ENCODE measurements at places on chromosomes 2 and 18.

DNA sequence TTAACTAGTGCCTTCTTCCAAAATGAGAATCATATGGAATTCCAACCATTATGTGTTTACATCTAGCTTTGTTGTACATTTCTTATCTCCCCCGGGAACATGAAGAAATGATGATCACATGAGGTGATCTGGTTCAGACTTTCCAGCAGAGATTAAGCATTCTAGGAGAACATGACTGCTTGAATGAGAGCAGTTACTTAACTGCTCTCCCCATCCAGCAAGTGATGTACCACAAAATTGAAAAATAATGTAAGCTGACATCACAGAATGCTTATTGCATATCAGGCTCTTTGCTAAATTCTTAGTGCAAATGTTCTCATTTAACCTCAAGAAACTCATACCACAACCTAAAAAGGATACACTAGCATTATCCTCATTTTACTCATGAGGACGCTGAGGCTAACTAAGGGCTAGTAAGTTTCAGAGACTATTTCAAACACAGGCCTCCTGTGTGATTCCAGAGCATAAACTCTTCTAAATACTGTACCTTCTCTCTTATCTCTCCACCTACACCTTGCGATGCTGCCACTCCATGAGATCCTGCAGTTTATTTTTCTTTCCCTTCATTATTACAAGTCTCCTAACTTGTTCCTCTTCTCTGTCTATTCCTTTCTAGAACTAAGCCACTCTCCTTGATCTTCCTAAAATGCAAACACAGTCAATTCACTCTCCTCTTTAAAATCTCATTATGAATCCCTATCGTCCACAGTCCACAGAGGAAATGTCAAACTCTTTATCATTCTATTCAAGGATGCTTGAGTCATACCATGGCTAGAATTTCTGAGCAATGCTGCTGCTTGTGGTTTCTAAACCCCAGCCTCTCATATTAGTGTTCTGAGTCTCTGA is 1224.8 kb upstream of the ZEB2 start:
- DNase-seq, result no peak

GRCh38 chr18:36539674-36540231 is 242.2 kb downstream of the FHOD3 start:
- no peak for DNase-seq

- DNase-seq, result no peak
Observed at GRCh38 chr2:42756966-42757513, 6.9 kb downstream of the OXER1 start.

- no peak for DNase-seq
Observed at GRCh38 chr18:46899274-46899948, 17.9 kb downstream of the PIAS2 start.

GRCh38 chr2:6863792-6864191 is 1.9 kb downstream of the CMPK2 start:
- DNase-seq, result no peak

DNA sequence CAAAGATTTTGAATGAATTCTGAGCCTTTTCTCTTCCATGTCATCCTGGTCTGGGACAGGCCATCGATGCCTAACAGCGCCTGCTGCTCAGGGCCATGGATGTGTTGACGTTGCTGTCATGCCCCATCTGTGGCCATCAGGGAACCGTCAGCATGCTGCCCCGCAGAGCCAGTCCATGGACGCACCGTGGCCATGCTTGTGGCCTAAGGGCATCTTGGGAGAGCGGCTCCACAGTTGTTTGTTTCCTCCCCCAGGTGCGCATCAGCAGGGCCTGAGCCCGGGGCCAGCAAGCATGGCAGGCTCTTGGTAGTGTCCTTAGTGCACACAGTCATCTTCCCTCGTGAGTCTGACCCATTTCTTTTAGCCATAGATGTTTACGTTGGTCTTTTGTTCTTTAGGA is 142.7 kb downstream of the VAPA start:
- no peak for DNase-seq

DNA sequence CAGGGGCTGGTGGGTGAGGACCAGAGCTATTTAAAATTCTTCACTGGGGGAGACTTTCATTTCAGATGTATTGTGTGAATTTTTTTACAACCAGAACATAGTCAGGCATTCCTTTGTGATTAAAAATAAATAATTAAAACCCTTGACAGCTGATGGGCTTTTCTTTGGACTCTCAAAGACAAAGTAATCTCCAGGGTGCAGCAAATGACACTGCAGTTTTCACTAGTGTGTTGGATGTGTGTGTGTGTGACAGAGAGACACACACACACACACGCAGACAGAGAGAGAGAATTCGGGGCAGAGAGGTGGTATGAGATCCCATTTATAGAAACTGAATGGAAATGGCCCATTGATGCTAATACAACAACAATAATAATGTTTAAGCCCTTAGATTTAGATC is 10.3 kb upstream of the GALNT14 start:
- DNase-seq, result no peak

GRCh38 chr2:9347411-9347881 is 75.9 kb downstream of the ITGB1BP1 start:
- no peak for DNase-seq

- no peak for DNase-seq
Observed at GRCh38 chr2:73895473-73895872, 2.7 kb downstream of the ACTG2 start.
